NCI-H1694 (cell line): ENCODE measurements at places on chromosomes 11 and 22.

- DNase-seq, result no peak
Observed at GRCh38 chr11:19525714-19526113, 186.9 kb upstream of the NAV2 start.

DNA sequence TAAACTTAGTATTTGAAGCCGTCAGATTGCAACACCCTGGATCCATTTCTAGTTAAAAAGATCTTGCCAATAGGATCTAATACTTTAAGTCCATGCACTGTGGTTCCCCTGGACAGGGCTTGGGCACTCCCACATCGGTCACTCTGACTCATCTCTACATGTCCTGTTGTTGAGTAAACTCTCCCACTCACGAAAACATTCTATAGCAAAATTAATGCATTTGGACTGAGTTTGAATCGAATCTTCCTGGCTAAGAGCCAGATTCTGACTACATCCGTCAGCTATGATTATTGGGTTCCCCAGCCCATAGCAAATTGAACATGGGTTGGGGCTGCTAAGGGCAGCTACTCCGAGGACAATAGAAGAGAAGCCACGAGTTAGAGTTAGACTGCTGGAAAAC, 182.1 kb upstream of the SORL1-AS1 start:
- no peak for DNase-seq

GRCh38 chr11:130465263-130465662, 16.8 kb downstream of the ADAMTS15 start:
- DNase-seq, result no peak

DNA sequence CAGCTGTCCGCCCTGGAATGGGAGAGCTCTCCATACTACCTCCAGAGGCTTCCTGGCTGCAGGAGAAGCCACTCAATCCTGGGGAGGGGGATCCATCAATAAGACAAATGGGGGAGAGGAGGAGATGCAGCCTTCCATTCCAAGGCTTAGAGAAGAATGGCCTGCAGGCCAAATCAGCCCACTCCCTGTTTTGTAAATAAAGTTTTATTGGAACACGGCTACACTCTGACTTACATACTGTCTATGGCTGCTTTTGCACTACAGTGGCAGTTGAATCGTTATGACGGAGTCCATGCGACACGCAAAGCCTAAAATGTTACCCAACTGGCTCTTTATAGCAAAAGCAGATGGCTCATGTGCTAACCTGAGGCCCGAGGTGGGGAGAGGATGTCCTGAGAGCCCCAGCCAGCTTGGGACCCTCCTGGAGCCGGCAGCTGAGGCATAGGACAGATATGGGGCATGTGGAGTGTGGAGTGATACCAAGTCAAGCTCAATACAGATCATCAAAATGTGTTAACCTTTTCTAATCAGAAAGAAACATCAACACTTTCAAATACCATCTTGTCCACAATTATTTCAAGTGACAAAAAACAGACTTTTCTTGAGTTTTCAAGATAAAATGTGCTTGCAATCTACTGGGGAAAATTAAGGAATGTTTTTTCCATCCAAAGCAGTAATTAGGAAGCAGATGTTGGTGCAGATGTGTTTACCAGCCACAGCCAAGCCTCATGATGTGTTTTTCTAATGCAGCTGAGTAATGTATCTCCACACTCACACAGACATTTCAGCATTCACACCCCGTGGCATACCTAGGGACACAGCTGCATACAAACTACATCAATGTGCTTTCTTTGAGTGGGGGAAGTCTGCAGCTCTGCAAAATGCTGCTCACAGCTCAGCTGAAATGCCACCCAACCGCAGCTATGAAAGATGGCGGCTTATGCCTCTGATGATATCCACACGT, 181.6 kb downstream of the SHANK2 start:
- no peak for DNase-seq

DNA sequence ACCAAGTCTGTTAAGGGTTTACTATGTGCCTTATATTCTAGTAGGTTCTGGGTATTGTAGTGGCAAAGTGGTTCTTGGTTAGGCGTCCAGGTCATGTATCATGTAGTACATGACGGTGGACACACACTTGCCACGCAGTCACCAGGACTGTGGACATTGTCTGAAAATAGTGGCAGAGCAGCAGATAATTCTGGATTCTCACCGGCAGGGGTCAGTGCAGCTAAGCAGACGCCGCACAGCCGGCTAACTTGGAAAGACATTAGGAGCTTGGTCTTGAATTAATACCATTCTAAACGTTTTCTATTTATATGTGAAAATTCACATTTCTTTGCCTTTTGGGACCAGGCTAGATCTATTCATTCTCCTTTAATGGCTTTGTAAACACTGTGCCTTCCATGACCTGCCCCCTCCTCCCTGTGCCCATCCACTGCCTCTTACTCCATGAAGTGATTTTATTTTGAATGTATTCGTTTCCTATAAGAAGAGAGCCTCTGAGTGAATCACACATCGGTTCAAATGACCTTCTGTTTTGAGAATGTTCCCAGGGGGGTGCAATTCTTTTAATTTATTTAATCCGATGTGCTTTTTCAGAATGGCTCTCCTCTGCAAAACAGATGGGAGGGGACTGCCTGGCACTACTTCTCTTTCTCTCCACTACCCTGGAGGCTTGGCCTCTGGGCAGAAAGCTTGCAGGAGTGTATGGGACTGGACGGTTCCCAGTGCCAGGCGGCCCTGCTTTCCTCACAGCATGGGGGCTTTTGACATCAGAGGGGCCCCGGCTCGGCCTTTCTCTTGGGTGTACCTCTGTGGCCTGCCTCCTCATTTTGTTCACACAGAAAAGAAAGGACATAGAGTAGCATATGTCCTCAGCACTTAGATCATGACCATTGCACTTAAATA, 378.0 kb downstream of the NTM start:
- DNase-seq, result no peak

DNA sequence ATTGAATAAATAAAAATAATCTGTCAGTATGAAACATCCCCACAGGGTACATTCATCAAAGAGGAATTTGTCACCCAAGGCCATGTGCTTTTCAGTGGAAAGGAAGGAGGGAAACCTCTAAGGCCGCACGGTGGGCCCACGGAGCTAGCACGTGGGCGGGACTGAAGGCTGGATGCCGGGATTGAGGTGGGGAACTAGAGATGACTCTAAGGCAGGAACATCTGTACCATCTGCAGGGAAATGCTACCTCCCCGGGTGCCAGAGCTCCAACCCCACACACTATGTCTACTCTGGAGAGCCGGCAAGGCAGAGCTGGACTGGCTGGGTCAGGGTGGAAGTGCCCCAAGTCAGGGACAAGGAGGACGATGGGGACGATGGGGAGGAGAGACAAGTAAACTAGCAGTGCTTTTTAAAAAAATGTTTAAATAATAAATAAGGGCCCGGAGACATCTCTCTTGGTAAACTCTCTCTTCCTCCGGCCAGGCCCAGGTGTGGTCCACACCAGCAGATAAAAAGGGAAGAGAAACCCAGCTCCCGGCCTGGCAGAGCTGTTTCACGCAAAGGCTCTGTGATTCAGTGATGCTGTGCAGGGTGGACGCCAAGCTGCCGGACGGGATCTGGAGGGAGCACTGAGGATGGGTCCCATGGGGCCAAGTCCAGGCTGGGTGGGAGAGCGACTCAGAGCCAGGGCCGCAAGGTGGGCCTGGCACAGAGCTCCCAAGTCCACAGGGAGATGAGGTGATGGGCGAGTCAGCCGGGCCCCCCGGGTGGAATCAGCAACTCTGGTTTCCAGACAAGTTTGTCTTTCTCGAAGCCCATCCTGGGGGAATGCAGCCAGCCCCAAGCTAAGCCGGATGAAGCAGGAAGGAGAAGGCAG, 5.8 kb downstream of the LIF start:
- DNase-seq, result no peak

GRCh38 chr11:17649261-17649660, 70.1 kb upstream of the MYOD1 start:
- no peak for DNase-seq

- DNase-seq, result no peak
Observed at GRCh38 chr11:92909214-92909613, 60.2 kb upstream of the MTNR1B start.

DNA sequence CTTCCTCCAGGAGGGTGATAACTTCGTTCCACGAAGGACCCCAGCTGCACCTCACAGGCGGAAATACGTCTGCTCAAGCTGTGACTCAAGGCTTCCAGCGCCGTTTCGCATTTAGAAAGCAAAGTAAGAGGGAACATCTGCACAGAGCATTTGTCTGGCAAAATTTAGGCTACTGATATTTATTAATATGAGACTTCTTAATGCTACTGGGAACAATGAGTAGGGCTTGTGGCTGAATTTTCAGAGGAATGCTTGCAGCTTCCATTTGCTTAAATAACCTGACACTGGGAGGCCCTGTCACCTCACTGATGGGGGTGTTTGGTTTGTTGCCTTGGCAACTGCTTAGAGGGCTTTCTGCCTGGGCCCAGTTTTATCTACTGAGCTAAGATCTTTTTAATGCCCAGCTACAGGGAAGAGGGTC, 14.7 kb upstream of the ST14 start:
- no peak for DNase-seq

- no peak for DNase-seq
Observed at GRCh38 chr22:31497148-31497938, 1.0 kb downstream of the SFI1 start.

DNA sequence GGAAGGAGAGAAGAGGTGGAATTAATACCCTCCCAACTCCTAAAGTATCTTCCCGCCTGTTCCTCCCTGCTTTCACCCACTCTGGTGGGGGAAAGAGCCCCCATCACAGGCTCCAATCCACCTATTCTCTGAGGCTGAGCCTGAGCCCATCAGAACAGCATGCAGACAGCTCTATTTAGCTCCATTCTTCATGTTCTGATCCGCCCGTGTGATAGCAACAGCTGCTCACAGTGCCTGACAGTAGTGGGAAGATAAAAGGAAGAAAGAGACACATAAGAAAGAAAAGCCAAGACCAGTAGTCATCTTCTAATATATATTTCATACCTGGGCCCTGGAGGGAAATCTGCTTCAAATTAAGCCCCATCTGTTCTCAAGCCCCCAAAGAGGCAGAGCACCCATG, 80.3 kb upstream of the AKIP1 start:
- DNase-seq, result no peak
